Activated CD8-positive, alpha-beta memory T cell treated with anti-CD3 and anti-CD28 coated beads, Interleukin-2, amount 10 ng/mL, durations not matched to agents 7 days and 5 days (primary cell): ENCODE measurements at places on chromosomes 3 and 15. TPM values are rescaled to one million over a fixed set of nuclear protein-coding genes. Genes with fewer than 3 reads are reported as not detected.

- DNase-seq: no peak
Measured at GRCh38 chr3:180290300-180290699, 253.6 kb upstream of the PEX5L start.

- DNase-seq: no peak
Measured at GRCh38 chr15:33296856-33297255, 13.9 kb upstream of the RYR3 start.

Gene LIPH
- not detected for total RNA-seq

GRCh38 chr3:114709102-114709501 lies 415.3 kb downstream of the TIGIT start:
- no peak for DNase-seq

- DNase-seq: no peak
Measured at GRCh38 chr3:176401211-176401610, 796.1 kb downstream of the TBL1XR1 start.

DNA sequence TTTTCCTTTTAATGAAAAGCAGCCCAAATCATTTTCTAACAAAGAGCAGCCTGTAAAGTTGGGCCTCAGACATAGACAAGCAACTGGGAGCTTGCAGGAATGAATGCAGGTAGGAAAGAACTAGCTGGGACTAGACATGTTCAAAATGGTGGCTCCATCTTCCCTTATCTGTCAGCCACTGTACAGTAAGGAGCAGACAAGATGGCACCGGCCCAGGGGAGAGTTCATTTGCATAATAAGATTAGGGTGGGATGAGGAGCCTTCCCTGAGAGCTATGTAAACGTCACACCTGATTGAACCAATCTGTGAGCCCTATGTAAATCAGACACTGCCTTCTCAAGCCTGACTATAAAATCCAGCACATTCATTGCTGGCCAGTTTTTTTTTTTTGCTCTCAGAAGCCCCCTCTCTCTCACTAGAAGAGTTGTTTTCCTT lies 59.7 kb upstream of the GK5 start:
- no peak for DNase-seq

Gene SPATA12
- total RNA-seq: not detected
